ENCODE measurements at places on chromosomes 11 and 22.

DNA sequence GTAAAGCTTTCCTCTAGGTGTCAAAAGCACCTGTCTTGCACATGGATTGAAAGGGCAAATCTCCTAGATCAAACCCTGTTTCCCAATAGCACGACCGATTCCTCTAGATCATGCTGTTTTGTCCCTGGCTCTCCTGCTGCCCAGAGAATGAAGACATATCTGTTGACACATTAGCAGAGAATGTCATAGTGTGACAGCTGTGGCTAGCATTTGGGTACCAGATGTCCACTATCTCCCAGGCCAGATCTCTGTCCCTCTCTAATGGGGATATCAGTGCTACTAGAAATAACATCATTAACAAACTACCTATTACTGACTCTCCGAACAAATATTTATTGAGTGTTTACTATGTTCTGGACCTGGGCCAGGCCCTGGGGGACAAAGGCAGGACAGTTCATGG lies 72.4 kb upstream of the ISX start:
- no peak for DNase-seq

DNA sequence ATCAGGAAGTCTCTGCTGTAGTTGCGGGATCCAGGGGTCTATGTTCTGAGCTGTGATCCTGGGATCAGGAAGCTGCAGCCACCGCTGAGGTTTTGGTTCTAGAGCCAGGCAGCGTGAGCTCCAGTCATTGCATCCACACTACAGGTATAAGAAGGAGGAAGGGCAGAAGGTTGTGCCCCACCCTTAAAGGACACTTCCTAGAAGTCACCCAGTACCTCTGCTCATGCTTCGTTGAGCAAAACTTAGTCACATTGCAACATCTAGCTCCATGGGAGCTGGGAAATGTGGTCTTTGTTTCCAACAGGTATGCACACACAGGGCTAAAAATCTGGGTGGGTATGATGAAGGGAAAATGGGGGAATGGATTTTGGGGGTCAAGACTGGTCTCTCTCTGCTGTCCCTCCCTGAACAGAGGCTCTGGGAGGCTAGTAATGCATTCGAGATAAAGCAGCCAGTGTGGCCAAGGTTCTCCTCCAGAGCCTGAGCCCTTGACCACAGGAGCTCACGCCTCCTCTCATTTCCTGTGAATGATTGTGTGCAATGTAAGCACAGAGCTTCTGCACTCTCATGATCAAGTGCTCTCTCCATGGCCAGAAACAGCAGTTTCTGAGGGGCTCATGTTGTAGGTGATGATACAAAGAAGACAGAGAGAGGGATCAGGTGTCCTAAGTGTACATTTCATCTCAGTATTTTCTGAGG lies 86.8 kb upstream of the OR4B1 start:
- DNase-seq = no peak

GRCh38 chr22:27705408-27706080 lies 96.0 kb downstream of the MN1 start:
- DNase-seq = no peak

GRCh38 chr11:62665075-62665598 lies at the start of the genes C11orf98 and CSKMT:
Gene C11orf98, minus strand, starts transcription at chr11:62665210. Its CDS starts 41 bp downstream, at chr11:62665169.
Gene CSKMT, plus strand, starts transcription at chr11:62665312. Its CDS starts 568 bp downstream, at chr11:62665880.
- peak; percentile 87 for DNase-seq

- peak; percentile 85 for DNase-seq
These were observed 4.2 kb upstream of the SERPINH1 start for GRCh38 chr11:75557666-75558494.

- peak; percentile 69 for DNase-seq
These were observed 4.5 kb downstream of the NEAT1 start for GRCh38 chr11:65426839-65427690.

- DNase-seq = no peak
These were observed 44.3 kb downstream of the LRRC32 start for GRCh38 chr11:76626266-76626665.

DNA sequence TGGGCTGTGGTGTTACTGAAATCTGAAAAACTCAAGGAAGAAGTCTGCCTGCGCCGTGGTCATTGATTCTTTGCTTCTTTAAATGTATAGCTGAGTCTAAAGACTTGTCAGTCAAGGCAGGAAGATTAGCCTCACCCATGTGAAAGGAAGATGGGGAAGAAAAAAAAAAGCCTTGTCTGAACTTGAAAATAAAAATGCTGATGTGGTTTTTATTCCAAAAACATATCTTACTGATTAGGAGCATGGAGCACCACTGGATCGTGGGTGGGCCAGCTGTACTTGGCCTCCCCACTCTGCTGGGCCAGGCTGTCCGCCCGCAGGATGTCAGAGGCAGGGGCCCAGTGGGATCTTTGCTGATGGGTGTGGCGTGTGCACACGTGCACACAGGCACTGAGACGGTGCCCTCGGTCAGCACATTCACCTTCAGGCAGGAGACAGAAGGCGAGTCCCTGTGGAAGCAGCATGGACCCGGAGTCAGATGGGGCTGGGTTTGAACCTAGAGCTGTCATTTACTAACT lies 111.9 kb downstream of the WNT7B start:
- DNase-seq = no peak

DNA sequence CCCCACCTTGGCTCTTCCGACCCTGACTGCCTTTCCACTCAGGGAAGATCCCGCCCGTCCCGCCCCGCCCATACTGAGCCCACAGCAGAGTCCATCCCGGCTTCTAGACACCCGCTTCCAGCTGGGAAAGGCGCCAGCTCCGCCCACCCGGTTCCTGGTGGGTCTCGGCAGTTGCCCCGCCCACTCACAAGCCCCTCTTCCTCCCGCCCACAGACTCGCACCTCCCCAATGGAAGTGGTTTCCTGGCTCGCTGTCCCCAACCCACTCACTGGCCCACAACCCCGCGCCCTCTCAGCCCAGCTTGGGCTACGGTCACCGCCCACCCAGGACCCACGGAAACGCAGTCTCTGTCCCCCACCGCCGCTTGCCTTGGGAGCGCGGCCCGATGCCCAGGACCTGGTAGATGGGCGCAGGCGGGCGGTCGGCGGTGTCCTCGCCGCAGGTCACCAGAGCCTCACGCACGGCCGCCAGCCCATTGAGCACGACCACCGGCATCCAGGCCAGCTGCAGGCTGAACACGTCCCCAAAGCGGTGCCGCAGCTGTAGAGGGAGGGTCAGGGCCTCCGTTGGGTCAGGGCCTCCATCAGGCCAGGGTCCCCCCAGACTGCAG lies 22.2 kb upstream of the CYP2D6 start:
- no peak for DNase-seq

DNA sequence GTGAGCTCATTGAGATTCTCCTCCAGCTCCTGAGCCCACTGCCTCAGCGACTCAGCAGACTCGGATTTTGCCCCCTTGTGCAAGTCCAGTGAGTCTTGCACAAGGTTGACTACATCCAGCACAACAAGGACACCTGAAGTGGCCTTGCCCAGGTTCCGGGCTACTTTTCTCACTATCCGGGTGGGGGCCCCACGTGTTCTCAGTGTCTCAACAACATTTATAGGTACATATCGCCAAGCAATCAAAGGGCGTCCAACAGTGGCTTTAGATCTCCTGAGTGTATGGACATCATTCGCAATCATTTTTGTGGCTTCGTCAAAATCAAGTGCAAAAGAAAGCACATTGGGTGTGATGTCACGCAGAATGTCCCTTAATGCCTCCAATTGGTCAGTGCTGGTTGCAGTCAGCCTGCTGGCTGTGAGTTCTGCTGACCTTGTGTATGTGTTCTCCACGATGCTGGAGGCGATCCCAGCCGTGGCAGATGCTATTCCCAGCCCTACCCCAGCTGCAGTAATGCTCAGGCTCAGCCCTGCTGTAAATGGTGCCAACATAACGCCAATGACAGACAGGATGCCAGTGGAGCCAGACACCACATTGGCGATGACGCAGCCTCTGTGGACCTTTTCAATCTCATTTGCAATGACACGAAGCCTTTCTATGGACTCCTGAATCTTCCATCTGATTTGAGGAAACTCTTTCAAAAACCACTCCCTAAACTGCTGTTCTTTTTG lies 10.3 kb downstream of the APOL4 start:
- peak; percentile 72 for DNase-seq
